Tibial artery (tissue), 4 donors: ENCODE measurements at places on chromosomes 13 and 19.

GRCh38 chr13:112955271-112955937, 13.6 kb upstream of the MCF2L start:
- H3K4me1 ChIP-seq, result no peaks in the 10 kb centered on the region
- peak; percentile 25 for DNase-seq
- no peaks in the 10 kb centered on the region for H3K36me3 ChIP-seq
- peaks cover 61% of the 10 kb centered on the region for H3K27me3 ChIP-seq

DNA sequence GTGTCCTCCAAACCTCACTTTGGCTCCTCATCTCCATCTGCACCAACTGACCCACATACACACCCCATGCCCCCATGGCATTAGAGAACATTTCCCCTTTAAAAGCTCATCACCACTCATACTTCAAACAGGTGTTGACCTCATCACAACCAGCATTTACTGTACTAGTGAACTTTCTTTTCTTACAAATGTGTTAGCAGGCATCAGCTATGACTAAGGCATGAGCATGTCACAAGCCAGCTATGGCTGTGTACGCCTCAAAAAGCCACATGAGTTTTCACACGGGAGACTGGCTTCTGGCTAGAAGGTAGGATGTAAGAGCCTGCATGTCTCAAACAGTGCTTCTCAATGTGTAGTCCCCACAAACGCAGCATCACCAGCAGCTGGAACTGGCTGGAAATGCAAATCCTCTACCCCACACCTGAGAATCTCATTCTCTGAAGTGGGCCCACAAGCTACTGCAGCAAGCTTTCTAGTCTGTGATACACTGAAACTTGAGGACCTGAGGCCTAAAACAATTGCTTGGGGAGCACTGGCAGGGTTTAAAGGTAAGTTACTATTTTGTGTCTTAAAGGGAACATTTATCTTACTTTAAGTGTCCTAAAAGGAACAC, 66.8 kb downstream of the TUBGCP3 start:
- H3K36me3 ChIP-seq, result peaks cover 65% of the 10 kb centered on the region
- no peaks in the 10 kb centered on the region for H3K4me1 ChIP-seq
- no peak overlapping the region for H3K27ac ChIP-seq
- H3K4me3 ChIP-seq, result no peak overlapping the region
- no peak for DNase-seq
- H3K27me3 ChIP-seq, result no peaks in the 10 kb centered on the region

GRCh38 chr13:52356327-52356726, 49.6 kb downstream of the THSD1 start:
- no peak for DNase-seq
- H3K4me1 ChIP-seq, result no peaks in the 10 kb centered on the region
- H3K27me3 ChIP-seq, result no peaks in the 10 kb centered on the region
- no peaks in the 10 kb centered on the region for H3K36me3 ChIP-seq
- no peak overlapping the region for H3K4me3 ChIP-seq

DNA sequence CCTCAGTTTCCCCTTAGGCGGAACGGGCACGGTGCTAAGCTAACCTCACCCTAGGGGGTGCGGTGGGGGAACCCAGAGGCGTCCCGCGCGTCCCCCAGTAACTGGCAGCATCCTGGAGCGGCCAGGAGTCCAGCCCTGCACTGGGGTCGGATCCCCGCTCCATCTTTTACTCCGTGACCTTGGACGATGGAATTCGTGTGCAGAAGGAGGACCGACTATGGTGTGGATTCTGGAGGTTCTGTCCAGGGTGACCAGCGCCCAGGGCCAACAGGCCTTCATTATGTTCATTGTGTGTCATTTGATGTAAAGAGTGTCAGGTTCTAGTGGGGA, 630 bp downstream of the SPPL2B start:
- H3K27ac ChIP-seq, result peak overlapping the region; percentile 65
- no peak for DNase-seq
- H3K4me1 ChIP-seq, result no peaks in the 10 kb centered on the region
- H3K36me3 ChIP-seq, result peaks cover 22% of the 10 kb centered on the region

DNA sequence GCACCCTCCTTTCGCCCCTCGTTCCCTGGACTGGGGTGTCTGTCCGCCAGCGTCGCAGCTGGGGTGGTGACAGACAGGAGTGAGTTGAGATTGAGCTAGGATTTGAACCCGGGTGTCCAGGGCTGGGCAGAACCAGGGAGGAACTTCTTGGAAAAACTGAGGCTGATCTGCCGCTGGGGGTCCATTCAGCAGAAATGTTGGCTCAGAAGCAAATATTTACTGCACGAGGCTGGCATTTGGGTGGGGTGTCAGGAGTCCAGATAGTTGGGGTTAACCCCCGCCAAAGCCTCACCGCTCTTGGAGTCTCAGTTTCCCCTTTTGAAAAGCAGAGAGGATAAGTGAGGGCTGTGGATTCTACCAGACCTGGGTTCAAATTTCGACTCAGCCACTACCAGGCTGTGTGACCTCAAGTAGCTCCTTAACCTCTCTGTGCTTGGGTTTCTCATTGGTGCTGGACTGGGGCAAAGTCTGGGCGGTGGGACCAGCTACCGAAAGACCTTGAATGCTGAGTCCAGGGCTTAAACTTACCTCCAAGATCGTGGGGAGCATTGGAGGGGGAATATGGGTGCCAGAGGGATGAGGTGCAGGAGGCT, 20.9 kb downstream of the MAST3 start:
- no peak for DNase-seq
- H3K36me3 ChIP-seq, result peaks cover 19% of the 10 kb centered on the region
- H3K27ac ChIP-seq, result peak overlapping the region; percentile 68
- peaks cover 24% of the 10 kb centered on the region for H3K4me1 ChIP-seq

GRCh38 chr13:104318121-104318520, 1251.9 kb upstream of the SLC10A2 start:
- no peak for DNase-seq
- no peaks in the 10 kb centered on the region for H3K27me3 ChIP-seq
- H3K36me3 ChIP-seq, result no peaks in the 10 kb centered on the region
- no peaks in the 10 kb centered on the region for H3K4me1 ChIP-seq

GRCh38 chr13:108044954-108045353, 170.4 kb downstream of the LIG4 start:
- DNase-seq, result no peak
- no peak overlapping the region for H3K27ac ChIP-seq
- H3K27me3 ChIP-seq, result no peaks in the 10 kb centered on the region

- no peak overlapping the region for H3K27ac ChIP-seq
- H3K36me3 ChIP-seq, result no peaks in the 10 kb centered on the region
- no peaks in the 10 kb centered on the region for H3K27me3 ChIP-seq
- H3K4me1 ChIP-seq, result no peaks in the 10 kb centered on the region
- H3K4me3 ChIP-seq, result no peak overlapping the region
Observed at GRCh38 chr13:80612804-80613203, 271.9 kb upstream of the SPRY2 start.

DNA sequence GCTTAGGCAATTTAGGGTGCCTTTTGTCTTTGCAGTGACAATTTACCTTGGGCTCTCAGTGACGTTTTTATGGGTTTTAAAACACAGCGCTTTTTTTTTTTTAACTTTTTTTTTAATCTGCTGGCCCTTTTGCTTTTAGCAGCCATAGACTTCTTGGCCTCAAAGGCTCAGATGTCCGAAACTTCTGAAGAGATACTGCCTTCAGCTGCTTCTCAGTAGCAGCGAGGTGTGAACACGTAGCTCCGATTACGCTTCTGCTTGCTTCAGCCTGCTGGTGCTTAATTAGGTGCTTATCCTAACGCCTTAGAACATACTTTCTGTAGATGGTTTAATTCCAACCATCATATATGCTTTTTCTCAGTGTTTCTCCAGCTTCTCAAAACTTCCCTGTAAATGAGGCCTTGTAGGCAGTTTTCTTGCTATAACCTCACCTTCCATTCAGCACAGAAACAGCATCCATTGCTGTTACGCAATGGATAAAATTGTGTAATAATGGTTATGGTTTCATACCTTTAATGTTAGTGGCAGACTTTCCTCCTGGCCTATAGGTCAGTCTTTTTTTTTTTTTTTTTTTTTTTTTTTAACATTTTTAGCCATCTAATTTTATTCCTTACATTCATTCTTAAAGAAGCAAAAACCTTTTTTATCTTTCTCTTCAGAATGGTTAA, 723.9 kb downstream of the GPC5 start:
- no peaks in the 10 kb centered on the region for H3K4me1 ChIP-seq
- no peak for DNase-seq
- no peak overlapping the region for H3K27ac ChIP-seq
- H3K4me3 ChIP-seq, result no peak overlapping the region
- H3K36me3 ChIP-seq, result no peaks in the 10 kb centered on the region

DNA sequence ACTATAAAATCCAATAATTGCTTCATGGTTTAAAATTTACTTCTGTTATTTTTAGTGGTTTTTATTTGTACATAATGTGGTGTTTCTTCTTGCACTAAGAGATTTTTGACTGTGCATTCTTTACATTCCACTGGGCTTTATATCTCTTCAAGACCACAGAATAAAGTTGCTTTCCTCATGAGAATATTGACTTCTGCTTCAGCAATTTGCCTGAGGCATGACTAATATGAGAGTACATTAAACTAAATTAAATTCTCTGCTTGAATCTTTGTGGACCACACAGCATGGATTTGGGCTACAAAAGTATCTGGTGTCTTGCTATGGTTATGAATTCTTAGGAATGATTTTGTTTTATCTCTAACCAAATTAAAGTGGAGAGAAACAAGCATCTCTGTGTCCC, 1463.4 kb upstream of the PCDH20 start:
- no peaks in the 10 kb centered on the region for H3K36me3 ChIP-seq
- H3K27ac ChIP-seq, result no peak overlapping the region
- H3K4me1 ChIP-seq, result no peaks in the 10 kb centered on the region
- no peak overlapping the region for H3K4me3 ChIP-seq
- no peaks in the 10 kb centered on the region for H3K27me3 ChIP-seq

DNA sequence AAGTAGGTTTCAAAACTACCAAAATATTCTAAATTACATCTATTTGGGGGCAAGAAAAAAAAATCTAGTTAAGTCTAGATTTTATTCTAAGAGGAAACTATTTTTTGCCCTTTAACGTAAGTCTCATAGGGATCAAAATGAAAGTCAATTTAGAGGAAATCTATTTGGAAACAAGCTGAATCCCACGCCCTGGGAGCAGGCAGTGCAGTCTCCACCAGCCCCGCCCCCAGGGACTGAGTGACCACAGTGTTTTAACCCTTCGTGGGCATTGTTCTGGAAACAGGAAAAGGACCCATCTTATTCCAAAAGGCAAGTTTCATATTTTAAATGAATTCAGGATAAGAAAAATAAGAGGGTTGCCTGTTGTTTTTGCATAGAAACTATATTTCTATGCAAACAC, 209.7 kb downstream of the SPRY2 start:
- H3K4me1 ChIP-seq, result peaks cover 24% of the 10 kb centered on the region
- H3K36me3 ChIP-seq, result no peaks in the 10 kb centered on the region
- H3K27ac ChIP-seq, result peak overlapping the region; percentile 78
- no peaks in the 10 kb centered on the region for H3K27me3 ChIP-seq
- peak; percentile 75 for DNase-seq
- peak overlapping the region; percentile 38 for H3K4me3 ChIP-seq

GRCh38 chr13:79307433-79307861, 98.6 kb downstream of the RBM26 start:
- no peak overlapping the region for H3K4me3 ChIP-seq
- DNase-seq, result no peak
- H3K27ac ChIP-seq, result no peak overlapping the region
- H3K27me3 ChIP-seq, result no peaks in the 10 kb centered on the region
- H3K36me3 ChIP-seq, result no peaks in the 10 kb centered on the region

DNA sequence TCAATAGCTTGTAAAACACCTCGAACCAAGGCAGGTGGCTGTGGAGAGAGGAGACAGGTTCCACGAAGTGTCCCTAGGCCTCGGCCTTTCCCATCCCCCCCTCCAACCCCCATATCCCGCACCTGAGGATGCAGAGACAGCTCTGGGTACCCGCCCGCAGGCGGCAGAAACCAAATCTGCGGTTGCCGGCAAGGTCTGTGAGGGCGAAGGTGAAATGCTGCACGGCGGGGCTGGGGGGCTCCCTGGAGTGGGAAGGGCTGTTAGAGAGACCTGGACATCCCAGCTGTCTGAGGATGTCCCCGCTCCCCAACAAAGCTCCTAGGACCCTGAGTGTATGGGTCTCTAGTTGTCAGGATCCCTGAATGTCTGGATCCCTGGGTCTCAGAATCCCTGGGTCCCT, 2.8 kb downstream of the DENND1C start:
- no peak overlapping the region for H3K4me3 ChIP-seq
- H3K27ac ChIP-seq, result no peak overlapping the region
- no peak for DNase-seq
- H3K4me1 ChIP-seq, result peaks cover 17% of the 10 kb centered on the region
- no peaks in the 10 kb centered on the region for H3K36me3 ChIP-seq
